CD4-positive, alpha-beta T cell treated with Interferon alpha-2 for 1 hour (primary cell): ENCODE measurements at places on chromosomes 12 and 14.
A peak's percentile ranks its signal among the peaks of the same experiment; 100 is the strongest.

DNA sequence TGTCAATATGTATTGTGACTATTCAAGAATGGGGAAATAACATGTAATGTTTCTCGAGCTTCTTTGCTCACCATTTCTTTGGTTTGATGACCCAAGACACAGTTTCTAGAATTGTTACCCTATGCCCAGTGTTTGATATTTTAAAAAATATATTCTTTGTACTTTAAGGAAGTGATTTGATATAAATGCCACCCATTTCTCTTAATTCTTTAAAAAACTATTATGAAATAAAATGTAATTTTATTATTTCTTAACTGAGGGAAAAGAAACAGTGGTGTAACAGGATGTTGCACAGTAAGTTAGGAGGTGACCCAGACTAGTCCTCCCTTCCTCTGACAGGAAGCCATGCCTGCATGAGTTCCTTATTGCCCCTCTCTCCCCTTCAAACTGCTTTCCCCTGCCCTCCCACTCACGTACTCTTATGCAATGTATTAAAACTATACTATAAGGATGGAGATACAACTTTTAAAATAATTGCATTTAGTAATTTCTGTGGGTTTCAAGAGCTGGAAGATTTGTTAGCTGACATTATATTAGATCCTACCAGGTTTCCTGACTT lies 279.4 kb downstream of the TMTC2 start:
- DNase-seq, result no peak

GRCh38 chr12:91902860-91903683 lies 242.6 kb downstream of the BTG1 start:
- DNase-seq, result no peak

- no peak for DNase-seq
Measured at GRCh38 chr12:71160585-71160984, 2.8 kb upstream of the TSPAN8 start.

DNA sequence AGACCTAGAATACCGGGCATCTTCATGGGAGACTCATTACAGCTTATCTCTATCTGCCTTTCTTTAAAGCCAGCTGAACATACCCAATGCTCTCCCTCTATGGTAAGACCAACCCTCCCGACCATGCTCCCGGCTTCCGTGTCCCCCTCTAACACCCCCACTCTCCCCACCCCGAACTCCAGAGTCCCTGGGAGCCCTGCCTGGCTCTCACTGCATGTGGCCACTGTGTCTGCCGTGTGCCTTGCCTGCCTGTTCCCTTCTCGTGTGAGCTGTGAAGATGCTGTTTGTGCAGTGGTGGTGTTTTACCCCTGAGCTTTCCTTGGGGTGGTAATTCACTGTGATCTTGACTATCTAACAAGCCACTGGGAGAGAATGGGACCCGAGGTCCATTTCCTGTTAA lies 146.4 kb upstream of the FKBP4 start:
- no peak for DNase-seq

DNA sequence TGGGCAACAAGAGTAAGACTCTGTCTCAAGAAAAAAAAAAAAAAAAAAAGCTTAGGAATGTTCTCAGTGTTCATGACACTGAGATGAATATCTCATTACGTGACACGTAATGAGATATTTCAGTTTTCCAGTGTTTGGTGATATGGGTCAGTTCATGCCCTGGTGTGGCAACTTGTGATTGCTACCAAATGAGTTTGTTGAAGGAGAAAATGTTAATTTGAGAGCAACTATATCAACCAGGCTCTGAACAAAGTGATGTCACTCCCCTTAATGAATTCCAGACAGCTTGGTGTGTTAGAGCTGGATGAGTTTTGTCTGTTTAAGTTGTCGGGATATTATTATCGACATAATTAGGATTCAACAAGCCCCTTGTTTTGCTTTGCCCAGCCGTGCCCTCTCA lies 211.7 kb downstream of the DPF3 start:
- DNase-seq, result no peak

DNA sequence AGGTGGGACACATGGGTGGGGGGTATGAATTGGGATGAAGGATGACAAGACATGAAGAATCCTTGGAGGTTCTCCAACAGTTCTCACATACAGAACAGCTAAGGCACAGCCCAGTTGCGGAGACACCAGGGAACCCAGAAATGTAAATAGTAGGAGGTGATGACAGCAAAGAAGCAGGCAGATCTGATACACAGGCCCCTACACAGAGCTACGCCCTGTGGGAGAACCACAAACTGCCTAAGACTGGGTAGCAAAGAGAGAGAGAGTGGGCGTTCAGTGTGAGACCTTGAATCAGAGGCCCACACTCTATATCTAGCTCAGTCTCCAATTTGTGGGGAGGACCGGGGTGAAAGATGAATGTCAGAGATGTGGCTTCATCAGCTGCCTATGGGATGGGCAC lies 9.5 kb upstream of the NUMB start:
- DNase-seq, result no peak

DNA sequence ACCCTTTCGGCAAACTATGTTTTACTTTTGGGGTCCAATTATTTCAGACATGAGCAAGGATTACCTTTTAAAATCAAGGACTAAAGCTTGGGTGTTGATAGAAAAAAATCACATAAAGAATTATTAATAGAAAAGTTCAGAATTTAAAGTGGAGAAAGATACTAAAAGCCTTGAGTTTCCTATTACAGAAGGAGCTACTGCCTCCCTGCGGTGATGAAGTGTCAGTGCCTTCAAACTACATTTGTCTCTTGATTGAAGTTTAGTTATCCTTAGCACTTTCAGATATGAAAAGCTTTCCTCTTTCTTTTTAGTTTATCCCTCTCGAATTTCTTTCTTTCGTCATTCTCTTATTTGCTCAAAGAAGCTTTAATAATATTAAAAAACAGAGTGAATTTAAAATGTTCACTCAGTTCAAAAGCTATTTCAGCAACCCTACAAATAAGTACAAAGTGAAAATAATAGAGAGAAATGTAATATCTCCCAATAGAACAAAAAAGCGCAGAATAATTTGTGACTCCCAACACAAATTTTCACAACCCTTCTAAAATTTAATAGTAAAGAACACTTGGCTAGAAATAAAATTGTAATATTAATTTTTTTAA lies 87.6 kb downstream of the SEC23A start:
- DNase-seq, result no peak

DNA sequence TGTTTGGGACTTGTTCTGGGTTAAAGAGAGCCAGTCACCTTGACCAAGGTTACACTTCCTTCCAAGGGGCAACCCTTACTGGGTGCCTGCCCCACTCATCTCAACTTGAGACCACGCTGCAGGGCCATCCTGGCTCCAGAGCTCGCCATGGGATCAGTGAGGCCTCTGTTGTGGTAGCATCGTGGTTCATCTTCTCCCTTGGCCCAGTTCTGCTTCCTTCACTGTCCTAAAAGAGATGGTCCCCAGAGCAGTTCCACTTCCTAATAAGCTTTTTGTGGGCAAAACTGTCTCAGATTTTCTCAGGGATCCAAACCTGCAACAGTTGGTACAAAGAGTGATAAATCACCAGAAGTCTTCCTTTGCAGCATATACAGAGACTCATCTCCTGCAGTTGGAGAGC lies 165.9 kb upstream of the TMEM260 start:
- DNase-seq, result no peak

DNA sequence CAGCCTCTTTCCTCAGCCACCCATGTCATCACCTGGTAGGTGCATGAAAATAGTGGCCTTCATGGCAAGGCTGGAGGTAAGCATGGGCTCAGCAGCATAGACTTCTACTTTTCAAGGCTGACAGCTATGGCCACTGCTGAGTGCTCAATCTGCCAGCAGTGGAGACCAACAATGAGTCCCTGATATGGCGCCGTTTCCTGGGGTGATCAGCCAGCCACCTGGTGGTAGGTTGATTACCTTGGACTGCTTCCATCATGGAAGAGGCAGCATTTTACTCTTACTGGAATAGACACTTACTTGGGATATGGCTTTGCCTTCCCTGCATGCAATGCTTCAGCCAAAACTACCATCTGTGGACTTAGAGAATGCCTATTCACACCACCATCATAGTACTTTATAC lies 39.5 kb upstream of the USP44 start:
- no peak for DNase-seq

DNA sequence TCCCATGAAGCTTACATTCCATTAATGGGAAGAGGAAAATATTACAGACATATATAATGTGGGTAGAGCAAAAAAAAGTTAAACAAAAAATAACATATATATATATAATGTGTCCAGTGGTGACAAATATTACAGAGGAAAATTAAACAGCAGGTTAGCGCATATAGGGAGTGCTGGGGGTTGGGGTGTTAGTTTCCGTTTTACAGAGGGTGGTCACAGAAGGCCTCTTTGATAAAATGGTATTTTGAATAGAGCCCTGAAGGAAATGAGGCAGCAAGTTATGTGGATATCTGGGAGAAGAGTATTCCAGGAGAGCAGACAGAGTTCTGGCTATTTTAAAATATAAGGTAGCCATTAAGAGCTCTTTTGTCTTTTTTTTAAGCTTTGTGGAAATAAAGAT lies 73.2 kb downstream of the DCAF5 start:
- DNase-seq, result no peak

DNA sequence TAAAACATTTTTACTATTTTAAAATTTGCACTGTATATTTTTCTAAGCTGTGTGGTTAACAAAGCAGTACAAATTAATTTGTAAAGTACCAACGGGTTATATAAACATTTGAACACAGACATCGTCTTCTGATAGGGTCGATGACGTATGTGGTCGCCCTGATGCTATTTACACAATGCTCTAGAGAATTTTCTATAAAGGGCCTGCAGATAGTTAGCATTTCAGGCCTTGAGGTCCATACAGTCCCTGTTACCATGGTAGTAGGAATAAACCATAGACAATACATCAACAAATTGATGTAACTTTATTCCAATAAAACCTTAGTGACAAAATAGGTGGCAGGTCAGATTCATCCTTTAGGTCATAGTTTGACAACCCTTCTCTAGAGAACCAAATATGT lies 25.7 kb upstream of the PDZRN4 start:
- no peak for DNase-seq

GRCh38 chr12:2795291-2796186 lies 769 bp downstream of the FKBP4 start:
- DNase-seq, result peak; percentile 62

- no peak for DNase-seq
Measured at GRCh38 chr14:84657911-84658310, 872.0 kb upstream of the FLRT2 start.

- no peak for DNase-seq
Measured at GRCh38 chr12:94498073-94498472, 38.4 kb upstream of the CEP83 start.

- DNase-seq, result no peak
Measured at GRCh38 chr14:69693145-69693544, 73.8 kb upstream of the SRSF5 start.

- DNase-seq, result no peak
Measured at GRCh38 chr14:105384041-105384557, 14.2 kb upstream of the TEX22 start.

GRCh38 chr14:103304706-103305105 lies 29.3 kb upstream of the EIF5 start:
- no peak for DNase-seq

DNA sequence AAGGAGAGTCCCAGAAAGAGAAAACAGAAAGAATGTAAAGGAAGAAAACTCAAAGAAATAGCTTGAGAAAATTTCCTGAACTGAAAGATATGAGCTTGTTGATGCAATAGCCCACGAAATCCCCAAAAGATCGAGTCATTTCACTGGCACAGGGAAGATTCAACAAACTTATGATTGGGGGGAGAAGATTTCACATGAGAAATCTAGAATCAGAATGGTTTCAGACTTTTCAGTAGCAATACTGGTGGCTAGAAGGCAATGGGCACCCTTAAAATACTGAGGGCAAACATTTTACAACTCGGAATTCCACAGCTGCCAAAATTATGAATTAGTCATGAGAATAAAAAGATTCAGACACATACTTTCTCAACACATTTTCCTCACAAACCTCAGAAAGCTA lies 8.9 kb upstream of the KRT7 start:
- DNase-seq, result no peak

DNA sequence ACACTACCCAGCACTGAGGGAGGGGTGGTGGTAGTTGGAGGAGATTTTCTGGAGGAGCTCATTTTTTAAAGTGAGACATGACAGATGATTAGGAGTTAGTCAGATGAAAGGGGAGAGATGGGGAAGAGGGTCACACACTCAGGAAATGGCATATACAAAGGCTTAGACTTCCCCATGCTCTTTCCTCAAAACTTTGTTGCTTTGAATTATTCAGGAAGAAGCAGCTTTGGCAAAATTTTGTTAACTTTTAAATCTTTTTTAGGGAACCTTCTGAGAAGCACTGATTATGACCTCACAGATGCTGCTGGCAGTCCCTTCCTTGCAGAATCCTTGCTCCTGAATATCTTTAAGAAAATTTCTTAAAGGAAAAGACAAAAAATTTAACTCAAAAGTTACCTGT lies 19.8 kb downstream of the ALDH6A1 start:
- no peak for DNase-seq

DNA sequence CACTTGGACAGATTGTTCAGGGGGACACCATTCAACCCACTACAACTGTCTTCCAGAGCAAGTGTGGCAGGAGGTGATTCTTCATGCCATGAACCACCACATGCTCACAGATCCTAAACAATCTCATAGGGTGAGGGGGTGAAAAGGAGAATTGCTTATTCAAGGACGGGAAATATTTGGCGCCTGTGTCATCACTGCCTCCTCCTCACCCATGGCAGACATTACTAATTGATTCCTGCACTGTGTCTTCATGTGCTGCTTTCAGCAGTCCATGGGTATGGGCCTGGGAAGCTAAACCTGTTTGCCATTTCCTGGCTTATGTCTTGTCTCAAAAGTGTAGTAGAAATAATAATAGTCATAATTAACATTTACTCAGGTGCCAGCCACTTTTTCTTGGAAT lies 31.3 kb downstream of the MMAB start:
- DNase-seq, result no peak

- DNase-seq, result no peak
Measured at GRCh38 chr12:107493135-107493494, 192.5 kb upstream of the PWP1 start.

DNA sequence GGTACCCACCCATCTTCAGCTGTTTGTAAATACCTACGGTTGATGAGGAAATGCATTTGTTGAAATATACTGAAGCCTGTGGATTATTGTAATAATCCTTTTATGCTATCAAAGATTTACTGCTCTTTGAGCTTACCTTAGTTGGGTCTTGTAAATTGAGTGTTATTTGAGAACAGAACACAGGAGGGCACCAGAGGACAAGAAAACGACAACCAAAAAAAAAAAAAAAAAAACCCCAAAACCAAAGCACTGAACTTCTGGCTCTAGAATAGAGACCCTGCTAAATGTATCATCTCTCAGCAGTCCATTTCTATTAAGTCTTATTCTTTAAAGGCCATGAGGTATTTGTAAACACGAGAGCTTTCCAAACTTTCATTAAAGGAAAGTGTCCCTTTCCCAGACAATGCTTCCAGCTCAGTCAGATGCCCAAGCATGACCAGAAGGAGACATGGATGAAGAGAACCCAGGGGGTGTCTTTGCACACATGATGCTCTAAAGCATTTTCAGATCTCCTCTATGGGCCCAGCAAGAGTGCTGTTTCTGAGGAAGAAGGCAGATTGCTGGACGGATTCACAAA lies 763.9 kb downstream of the NRXN3 start:
- no peak for DNase-seq

- no peak for DNase-seq
Measured at GRCh38 chr12:22821985-22822384, 197.0 kb downstream of the ETNK1 start.
